ENCODE measurements at places on chromosomes 2 and 18.

DNA sequence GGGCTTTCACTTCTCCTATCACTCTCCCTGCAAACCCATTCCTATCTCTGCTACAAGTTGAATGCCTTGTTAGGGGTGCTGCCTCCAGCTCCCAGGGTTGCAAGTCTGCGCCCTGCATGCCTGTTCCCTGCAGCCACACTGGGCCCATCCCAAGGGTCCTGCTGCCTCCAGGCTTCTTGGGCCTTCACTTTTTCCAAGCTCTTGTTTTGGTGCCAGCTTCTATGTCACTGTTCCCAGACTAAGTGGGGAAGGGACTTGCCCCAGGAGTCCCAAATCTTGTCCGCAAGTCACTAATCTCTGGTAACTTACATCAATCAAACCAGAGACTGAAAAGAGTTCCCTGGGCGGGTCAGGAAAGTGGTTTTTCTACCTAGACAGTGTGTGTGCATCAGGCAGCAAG is 65.4 kb downstream of the ZCCHC2 start:
- no peak for DNase-seq

DNA sequence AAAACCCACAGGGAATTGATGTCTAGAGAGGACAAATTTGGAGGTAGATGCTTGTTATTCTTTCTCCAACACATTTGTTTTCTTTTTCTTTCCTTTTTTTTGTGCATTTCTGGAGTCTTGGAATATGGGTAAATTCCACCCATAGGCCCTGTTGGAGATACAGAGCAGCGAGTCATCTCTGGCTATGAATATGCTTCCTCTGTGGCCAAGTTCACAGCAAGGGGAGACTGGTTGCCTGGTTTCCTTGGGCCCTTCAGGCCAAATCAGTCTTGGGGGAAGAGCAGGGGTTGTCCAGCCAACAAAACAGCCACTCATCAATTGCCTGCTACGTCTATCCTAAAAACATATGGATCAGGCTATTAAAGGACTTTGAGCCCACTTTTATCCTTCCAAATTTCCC is 27.5 kb downstream of the SP100 start:
- DNase-seq, result no peak

GRCh38 chr18:63141778-63142176 is 177.8 kb downstream of the BCL2 start:
- DNase-seq, result no peak

DNA sequence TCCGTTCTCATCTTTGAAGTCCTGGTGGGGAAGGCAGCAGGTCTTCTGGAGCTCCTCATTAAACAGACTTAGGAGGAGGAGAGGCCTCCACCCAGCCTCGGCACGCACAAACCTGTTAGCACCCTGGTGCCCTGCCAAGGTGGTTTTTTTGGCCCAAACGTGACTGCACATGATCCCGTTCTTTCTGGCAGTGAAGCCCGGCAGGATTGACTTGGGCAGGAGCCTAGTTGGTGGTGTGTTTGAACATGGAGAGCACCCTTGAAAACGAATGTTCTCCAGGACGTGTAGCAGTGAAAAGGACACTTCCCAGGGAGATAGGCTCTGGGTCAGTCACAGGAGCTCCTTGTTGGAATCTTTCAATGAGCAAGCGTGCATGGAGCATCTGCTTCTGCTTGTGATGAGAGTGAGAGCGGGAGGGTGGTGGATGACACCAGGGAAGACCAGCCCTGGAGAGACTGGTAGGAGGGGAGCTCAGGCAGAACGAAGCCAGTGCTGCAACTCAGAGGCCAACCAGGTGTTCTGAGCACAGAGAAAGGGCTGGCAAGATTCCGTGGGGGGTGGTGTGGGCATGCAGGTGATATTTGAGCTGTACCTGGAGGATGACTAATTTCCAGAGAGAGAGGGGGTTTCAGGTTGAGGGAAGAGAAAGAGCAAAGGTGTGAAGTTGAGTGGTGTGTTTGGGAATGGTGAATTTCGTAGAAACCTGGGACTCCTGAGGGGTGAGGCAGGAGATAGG is 73.8 kb downstream of the TANC1 start:
- no peak for DNase-seq

DNA sequence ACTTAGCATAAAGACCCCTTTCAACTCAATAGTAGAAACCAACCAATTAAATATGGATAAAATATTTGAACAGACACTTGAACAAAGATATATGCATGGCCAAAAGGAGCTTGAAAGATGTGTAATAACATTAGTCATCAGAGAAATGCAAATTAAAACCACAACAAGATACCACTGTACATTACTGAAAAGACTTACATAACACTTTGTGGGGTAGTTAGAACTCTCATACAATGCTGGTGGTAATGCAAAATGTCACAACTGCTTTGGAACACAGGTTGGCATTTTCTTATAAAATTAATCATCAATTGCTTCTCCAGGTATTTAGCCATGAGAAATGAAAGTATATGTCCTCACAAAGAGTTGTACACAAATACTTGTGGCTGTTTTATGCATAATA is 60.7 kb downstream of the TTC27 start:
- no peak for DNase-seq

GRCh38 chr2:232319803-232320442 is 58.6 kb upstream of the ALPP start:
- DNase-seq, result no peak

GRCh38 chr2:134351899-134352298 is 98.0 kb downstream of the MGAT5 start:
- no peak for DNase-seq

- no peak for DNase-seq
These were observed 25.5 kb downstream of the SP5 start for GRCh38 chr2:170740660-170741059.

DNA sequence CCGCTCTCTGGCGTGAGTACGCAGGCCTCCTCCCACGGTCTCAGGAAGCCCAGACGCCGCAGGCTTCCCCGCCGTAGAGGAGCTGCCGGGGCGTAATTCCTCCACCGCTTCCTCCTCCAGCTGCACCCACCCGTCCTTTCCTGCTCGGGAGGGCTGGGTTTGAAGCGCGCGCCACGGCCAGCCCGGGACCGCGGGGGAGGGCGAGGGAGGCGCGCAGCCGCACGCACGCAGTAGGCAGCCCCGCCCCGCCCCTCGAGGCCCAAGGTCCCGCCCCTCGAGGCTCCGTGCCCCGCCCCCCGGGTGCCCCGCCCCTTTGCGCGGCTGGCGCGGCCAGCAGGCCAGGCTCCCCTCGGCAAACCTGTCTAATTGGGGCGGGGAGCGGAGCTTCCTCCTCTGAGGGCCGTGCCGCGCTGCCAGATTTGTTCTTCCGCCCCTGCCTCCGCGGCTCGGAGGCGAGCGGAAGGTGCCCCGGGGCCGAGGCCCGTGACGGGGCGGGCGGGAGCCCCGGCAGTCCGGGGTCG is at the start of gene MALT1:
Gene MALT1 (plus strand): TSS at position 355 of the 521 bp plus-strand sequence. CDS start 179 bp downstream, outside the sequence.
- DNase-seq, result peak; percentile 90

DNA sequence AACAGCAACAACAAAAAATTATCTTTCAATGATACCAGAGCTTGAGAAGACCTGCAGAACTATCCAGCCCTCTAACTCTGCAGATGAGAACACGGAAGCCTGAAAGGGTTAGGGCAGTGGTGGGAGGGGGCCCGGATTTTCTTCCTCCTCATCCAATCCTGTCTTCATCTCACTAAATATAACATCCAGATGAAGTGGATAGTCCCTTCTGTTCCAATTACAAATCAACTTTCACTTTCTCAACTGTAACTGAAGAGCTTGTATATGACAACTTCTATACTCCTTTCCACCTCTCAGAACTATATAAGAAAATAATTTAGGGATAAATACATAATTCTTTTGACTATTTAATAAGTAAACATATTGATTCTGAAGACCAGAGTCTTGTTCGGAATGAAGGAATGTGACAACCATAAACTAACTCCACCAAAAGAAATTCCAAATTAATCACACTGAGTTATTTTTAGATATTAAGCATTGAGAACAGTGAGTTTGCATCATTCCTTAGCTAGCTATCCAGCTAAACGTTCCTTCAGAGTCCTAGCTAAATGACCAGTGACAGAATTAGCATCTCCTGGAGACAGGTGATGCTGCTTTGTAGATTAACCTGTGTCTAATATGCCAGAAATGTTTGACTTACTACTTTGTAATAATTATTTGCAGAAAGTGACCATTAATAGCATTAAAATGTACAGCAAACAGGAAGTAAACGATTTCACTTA is 32.7 kb downstream of the SFT2D3 start:
- no peak for DNase-seq

GRCh38 chr2:116810645-116811044 is 1003.8 kb upstream of the DDX18 start:
- no peak for DNase-seq

DNA sequence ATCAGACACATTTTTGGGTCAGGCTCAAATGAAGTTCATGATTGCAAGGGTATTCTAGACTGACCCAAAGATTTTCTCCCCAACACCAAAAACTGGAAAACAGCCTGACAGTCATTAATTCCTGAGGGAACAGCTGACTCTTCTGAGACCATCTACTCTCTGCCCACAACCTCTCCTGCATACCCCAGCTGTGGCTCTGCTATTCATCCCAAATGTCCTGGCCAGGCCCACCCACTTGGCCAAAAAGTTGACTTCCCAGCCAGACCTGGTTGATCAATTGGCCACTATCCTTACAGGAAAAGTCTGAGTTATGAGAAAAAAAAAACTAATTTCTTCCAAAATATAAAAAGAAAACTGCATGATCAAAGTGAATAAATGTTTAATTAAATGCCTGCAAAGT is 103.8 kb upstream of the ST3GAL5 start:
- DNase-seq, result no peak

DNA sequence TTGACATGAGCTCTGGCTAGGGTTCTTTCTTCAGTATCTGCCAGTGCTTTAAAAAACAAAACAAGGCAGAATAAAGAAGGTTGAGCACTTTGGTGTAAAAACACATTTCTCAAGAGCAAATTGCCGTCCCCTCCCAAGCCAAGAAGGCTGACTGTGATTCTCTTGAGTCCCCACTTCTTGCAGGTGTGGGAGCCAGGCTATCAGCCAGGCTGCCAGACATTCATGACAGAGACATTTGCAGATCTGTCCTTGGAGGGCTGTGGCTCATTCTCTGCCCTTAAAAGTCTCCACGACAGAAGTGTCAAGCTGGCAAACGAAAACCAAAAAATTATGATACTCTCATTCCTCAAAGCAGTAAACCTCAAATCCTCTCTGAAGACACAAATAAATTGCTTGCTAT is 749.3 kb upstream of the HS6ST1 start:
- DNase-seq, result no peak

GRCh38 chr2:203484266-203485112 is 50.6 kb downstream of the RAPH1 start:
- peak; percentile 16 for DNase-seq

DNA sequence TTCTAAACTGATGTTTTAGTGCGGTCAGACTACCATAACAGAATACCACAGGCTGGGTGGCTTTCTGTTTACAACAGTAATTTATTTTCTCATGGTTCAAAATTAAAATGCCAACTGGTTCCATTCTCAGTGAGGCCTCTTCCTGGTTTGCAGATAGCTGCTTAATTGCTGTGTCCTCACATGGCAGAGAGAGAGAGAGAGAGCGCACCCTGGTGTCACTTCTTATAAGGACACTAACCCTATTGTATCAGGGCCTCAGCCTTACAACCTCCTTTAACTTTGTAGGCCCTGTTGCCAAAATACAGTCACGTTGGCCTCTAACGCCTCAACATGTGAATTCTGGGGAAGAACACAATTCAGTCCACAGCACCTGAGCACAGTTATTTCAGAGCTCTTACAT is 37.5 kb upstream of the ZNF385B start:
- DNase-seq, result no peak

DNA sequence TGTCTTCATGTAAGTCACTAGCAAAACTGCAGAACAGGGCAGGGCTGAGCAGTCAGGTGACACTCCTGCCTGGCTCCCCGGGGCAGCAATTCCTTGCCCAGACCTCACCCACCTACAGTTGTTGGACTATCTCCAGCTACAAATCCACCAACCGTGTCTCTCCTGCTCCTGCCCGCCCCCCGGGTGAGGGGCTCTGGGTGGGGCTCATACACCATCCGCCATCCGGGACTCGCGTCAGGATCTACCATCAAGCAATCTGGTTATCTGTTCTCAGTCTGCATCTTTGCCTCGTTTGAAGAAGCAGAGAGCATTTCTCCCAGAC is 13.5 kb upstream of the GLI2 start:
- DNase-seq, result no peak

GRCh38 chr18:51017140-51017879 is 12.7 kb upstream of the SMAD4 start:
- DNase-seq, result no peak

GRCh38 chr2:192194265-192194865 is 368 bp downstream of the TMEFF2 start:
- no peak for DNase-seq

GRCh38 chr2:172600557-172601008 is 44.7 kb downstream of the PDK1 start:
- DNase-seq, result no peak

GRCh38 chr18:11419338-11419737 is 190.1 kb upstream of the SLC35G4 start:
- DNase-seq, result no peak

DNA sequence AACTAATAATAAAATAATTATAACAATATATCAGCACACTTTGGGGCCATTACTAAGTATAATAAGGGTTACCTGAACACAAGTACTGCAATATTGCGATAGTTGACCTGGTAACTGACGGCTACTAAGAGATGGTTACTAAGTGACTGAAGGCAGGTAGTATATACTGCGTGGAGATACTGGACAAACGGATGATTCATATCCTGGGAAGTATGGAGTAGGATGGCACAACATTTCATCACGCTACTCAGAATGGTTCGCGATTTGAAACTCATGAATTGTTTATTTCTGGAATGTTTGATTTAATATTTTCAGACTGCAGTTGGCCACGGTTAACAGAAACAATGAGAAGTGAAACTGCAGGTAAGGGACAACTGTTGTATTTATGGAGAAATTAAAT is 39.5 kb upstream of the FLACC1 start:
- DNase-seq, result no peak

GRCh38 chr2:12948961-12949353 is 232.2 kb downstream of the TRIB2 start:
- no peak for DNase-seq

- no peak for DNase-seq
These were observed 144.9 kb downstream of the KCTD1 start for GRCh38 chr18:26403491-26403890.

DNA sequence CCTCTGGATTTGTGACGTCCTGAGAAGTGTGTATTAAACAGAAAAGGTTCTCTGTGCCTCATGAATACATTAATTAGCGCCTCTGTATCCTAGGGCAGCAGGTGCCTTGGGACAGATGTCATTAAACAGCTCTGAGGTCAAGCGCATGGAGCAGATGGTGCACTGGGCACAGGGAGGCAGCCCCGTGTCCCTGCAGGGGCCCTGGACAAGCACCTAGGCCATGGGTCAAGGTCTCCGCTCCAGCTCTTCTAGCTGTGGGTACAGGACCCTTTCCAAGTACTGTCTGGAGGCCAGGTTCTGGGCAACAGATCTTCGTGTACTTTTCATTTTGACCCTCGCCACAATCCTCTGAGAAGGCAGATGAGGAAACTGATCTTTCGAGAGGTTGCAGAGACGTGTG is 126.4 kb downstream of the KCTD1 start:
- no peak for DNase-seq

DNA sequence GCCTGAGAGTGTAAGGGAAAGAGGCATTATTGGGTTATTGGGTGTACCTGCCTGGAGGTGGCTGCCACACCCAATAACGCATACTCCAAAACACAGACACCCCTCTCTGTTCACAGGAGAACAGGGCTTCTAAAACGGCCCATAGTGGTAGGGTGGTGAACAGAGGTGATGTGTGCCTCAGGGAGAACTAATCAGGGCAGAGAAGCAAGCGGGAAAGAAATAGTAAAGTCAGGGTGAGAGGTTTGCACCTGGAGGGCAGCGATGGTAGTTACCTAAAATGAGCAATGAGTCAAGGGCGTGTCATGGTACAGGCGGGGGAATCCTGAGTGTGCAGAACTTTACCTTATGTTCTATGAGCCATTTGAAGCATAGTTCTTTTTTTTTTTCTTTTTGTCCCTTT is 21.6 kb upstream of the VPS4B start:
- no peak for DNase-seq
